ENCODE measurements at places on chromosomes 4 and X. TPM values are rescaled to one million over a fixed set of nuclear protein-coding genes. Genes with fewer than 3 reads are reported as not detected.

Gene CD38
- total RNA-seq = 0.92 TPM

Gene TMEM154
- total RNA-seq = 1.6 TPM

Gene PAGE1
- total RNA-seq = not detected

GRCh38 chr4:186009976-186010375 is 59.0 kb upstream of the TLR3 start:
- DNase-seq = no peak

- DNase-seq = no peak
These were observed 130.8 kb upstream of the ACSL4 start for GRCh38 chrX:109863811-109864210.

DNA sequence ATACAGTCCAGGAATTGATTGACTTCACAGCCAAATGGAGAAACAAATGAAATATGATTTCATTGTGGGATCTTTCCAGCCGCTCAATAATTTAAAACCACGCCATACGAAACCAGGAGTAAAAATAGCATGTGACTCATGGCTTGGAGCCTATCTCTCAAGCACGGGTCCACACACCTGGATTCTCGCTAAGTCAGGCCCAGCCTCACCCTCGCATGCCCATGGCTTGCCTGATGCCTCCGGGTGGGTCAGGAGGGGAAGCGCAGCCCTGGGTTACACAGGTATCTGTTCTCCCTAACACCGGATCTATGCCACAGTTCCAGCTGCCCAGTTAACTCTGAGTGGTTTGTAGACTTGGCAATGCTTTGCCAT is 5.6 kb upstream of the ABLIM2 start:
- no peak for DNase-seq

- no peak for DNase-seq
These were observed 394.1 kb downstream of the GALNTL6 start for GRCh38 chr4:172207258-172207657.

GRCh38 chr4:2866891-2867290 is 23.2 kb downstream of the ADD1 start:
- DNase-seq = no peak
